Activated CD4-positive, alpha-beta T cell treated with anti-CD3 and anti-CD28 coated beads, Interleukin-2, amount 50 U/mL, for 4 hours (primary cell): ENCODE measurements at places on chromosomes 1 and 21.

DNA sequence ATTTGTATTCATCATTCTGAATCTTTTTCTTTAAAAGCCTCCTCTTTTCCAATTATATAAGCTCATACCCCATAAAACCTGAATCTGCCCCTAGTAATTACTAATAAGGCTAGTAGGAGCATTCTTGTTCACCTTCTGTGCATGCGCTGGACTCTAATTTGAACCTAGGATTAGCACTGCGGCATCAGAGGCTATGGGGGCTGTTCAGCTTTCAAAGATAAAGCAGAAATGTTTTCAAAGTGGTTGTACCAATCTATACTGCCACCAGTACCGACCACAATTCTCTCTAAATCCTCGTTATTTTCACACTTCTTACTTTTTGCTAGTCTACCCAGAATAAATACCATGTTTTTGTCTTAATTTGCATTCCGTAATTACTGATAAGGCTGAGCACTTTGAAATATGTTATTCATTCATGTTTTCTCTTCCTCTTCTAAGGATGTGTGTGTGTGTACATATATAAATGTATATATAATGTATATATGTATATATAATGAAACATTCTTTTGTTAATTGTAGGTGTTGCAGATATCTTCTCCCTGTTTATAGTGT is 1.6 kb upstream of the DDX59 start:
- DNase-seq, result no peak

DNA sequence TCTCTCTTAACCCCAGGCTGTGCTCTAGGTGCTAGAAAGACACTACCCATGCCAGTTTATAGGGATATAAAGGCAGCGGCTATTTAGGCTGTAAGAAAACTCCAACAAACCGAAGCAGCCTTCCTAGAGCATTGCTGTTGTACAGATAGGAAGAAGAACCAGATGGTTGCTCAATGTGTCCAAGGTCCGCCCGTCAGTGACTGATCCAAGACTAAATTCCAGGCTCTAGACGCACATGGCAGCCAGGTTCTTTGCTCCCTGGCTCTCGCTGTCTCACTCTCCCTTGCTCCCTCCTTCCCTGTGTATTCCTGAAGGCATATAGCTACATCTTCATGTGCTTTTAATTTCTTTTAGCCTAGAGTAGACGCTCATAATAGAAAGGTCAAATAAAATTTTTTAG is 303.4 kb downstream of the KIF26B start:
- DNase-seq, result no peak

GRCh38 chr1:191575180-191575579 is 583.1 kb upstream of the RGS18 start:
- DNase-seq, result no peak

- DNase-seq, result no peak
These were observed 78.6 kb downstream of the RGS2 start for GRCh38 chr1:192887426-192887825.

- no peak for DNase-seq
These were observed 114.4 kb upstream of the DPT start for GRCh38 chr1:168843401-168843800.
